Stimulated activated CD8-positive, alpha-beta memory T cell treated with anti-CD3 and anti-CD28 coated beads, Interleukin-7, amount 100 ng/mL, for 48 hours (primary cell): ENCODE measurements at places on chromosomes 13 and 19.

- DNase-seq, result no peak
These were observed 111.8 kb upstream of the EDNRB start for GRCh38 chr13:78030341-78030896.

DNA sequence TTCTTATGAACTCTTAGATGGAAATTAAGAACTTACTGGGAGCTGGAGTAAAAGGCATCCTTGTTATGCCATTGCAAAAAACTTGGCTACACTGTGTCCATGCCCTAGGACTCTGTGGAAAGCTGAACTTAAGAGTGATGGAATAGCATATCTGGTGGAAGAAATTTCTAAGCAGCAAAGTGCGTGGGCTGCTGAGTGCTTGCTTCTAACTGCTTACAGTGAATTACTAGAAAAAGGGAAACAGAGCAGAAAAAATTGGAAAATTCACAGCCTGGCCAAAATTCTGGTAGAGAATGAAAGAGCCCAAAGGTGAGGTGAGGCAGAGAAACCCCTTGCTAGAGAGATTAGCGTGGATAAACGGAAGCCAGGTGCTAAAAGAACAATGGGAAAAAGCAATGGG is 44.3 kb downstream of the ALOX5AP start:
- no peak for DNase-seq

GRCh38 chr13:101265934-101266333 is 150.4 kb downstream of the NALCN start:
- no peak for DNase-seq

DNA sequence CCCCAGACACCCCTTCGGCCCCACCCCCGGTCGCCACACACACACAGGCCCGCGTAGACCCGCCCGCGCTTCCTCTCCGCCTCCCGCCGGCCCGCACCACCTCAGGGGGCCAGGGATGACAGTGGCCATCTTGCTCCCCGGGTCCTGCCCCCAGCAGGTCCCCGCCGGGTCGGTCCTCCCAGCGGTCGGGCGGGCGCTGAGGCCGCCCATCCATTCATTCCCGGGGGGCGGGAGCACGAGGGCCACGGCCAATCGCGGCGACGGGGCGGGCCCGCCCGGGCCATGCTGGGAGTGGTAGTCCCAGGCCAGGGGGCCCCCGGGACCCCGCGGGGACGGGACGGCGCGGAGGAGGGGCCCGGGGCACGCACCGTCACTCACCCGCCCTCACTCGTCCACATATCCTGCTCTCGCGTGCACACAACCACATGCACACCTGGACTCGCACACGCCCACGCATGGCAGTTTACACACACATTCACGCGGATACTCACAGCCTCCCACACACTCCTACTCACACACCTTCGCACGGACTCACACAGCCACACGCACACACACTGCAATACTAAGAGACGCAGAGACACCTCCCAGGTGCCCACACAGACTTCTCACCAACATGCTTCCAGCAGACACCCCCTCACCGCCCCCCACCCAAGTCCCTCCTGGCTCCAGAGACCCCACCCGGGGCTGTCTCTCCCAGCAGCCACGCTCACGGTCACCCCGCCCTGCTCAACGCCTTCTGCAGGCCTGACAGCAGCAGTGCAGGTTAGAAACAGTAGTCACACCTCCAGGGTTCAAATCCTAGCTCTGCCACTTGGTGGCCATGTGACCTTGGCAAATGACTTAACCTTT is at the start of gene DPF1:
TSS of gene DPF1 (minus strand) at position 209 of the 849 bp plus-strand sequence. CDS start at position 129, 80 bp downstream.
- no peak for DNase-seq

DNA sequence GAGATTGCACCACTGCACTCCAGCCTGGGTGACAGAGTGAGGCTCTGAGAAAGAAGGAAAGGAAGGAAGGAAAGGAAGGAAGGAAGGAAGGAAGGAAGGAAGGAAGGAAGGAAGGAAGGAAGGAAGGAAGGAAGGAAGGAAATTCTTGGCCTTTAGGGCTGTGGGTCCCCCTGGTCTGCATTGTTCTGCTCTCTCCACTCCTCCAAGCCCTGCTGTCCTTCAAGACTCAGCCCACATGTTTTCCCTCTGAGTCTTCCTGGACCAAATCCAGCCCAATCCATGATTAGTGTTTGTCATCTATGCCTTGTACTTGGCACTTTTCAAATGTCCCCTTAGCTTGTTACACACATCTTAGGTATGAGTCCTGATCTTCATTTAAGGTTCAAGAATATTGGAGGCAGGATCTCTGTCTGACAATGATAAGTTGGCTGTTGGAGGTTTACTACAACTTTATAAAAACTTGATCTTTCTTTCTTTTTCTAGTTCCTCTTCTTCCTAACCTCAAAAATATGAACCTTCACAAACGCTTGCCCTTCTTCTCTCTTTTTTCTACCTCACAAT is 48.8 kb upstream of the INTS6 start:
- DNase-seq, result no peak

- no peak for DNase-seq
These were observed 608 bp downstream of the CD70 start for GRCh38 chr19:6590258-6590826.

- no peak for DNase-seq
These were observed 34.2 kb downstream of the THSD1 start for GRCh38 chr13:52371736-52372247.

- DNase-seq, result no peak
These were observed 8.7 kb upstream of the CREB3L3 start for GRCh38 chr19:4144666-4145249.

DNA sequence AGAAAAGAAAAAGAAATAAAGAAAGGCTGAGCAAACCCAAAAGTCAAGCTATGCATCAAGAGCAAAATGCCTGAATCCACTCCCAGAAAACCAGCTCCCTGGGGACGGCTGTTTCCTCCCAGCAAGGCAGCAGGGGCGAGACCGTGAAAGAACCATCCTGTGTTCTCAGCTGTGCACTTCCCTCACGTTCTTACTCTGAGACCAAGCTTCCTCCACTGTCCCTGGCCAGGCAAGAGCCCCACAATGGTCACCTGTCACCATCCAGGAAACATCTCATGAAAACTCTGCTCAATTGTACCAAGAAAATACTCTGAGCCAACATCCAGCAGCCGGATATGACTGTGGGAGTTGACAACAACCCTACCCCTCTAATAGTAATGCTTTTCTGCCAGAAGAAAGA is 22.9 kb downstream of the RAB20 start:
- no peak for DNase-seq

DNA sequence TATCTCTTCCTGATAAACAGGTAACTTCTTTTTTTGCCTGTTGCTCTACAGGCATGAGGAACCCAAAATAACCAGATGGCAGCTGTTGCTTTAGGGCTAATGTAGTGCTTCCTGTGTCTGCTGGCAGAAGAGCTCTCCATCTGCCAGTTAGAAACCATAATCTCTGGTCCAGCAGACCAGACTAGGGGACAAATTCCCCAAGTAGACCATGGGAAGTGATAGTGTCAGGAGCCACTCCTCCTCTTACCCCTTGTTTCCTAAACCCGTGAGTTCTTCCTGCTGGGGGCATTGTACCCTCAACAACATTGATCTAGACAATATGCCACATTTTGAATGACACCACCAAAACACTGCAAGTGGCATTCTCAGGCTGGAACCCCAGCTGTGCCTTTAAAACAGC is 135.9 kb downstream of the DLEU7 start:
- no peak for DNase-seq

DNA sequence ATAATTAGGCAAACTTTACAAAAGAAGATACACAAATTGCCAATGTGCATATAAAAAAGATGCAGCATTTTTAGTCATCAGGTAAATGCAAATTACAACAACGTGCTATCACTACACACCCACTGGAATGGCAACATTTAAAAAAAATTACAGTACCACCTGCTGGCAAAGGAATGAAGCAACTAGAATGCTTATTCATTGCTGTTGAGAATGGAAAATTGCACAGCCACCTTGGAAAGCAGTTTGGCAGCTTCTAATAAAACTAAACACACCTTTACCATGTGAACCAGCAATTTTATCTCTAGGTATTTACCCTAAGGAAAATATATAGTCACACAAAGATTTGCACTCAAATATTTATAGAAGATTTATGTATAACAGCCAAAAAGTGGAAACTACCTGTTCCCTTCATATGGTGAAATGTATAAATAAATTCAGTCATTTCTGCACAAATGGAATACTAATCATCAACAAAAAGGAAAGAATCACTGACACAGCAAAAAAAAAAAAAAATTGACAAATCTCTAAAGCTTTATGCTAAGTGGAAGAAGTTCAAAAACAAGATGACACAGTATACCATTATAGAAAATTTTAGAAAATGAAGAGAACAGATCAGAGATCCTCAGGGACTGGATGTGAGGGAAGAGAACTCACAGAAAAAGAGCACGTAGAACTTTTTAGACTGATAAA is 30.3 kb downstream of the OXGR1 start:
- no peak for DNase-seq

GRCh38 chr13:66879988-66880387 is 350.1 kb downstream of the PCDH9 start:
- DNase-seq, result no peak

DNA sequence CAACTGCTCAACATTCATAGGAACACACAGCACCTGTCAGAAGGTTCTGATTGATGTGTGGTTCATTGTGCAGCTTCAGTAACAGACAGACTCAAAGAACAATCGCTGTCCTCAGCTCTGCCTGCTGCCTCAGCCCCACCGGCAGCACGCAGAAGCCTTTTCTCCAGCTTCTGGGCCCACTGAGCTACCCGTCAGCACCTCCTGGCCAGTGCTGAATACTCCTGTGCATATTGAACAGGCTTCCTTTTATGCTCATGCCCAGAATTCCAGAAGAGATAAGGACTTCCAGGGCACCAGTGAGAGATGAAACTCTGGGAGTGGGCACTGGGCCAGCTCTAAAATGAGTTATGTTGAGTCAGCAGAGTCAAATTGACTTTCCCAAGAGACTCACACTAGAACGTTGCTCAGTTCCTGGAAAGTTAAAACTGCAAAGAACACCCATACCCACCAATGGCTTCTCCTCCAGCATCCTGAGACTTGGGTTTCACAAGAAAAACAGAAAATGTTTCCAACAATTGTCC is 119.3 kb downstream of the COL4A1 start:
- no peak for DNase-seq

- no peak for DNase-seq
These were observed 48.7 kb downstream of the ESD start for GRCh38 chr13:46748300-46748699.

DNA sequence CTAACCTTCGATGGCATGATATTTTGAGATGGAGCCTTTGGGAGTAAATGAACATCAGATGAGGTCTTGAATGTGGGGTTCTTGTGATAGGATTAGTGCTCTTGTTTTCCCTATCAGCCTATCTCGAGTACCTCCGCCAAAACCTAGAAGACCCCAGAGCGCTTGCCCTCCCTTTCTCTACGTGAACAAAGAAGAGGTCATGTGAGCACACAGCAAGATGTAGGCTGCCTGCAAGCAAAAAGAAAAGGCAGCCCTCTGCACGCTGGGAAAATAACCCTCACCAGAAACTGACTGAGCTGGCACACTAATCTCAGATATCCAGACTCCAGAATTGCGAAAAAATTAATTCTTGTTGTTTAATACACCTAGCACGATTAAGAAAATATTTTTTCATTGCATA is 799.8 kb upstream of the SLC10A2 start:
- no peak for DNase-seq

DNA sequence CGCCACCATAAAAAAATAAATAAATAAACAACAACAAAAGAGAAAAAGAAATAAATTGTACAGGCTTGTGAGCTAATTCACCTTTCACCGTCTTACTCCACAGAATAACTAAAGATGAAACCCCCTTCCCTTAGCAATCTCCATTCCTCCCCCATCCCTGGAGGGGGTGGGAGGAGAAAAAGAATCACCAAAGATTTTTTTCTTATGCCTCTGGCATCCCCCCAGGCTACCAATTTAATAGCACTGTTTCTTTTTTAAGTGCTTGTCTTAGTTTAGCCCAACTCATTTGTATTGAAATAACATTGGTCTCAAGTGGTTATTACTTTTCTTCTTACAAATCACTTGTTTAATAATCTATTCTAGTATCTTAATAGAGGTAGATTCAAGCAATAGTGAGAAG is 23.9 kb upstream of the KLF5 start:
- DNase-seq, result no peak

GRCh38 chr13:95019886-95020285 is 281.4 kb downstream of the ABCC4 start:
- DNase-seq, result no peak

- no peak for DNase-seq
These were observed 555.4 kb downstream of the KCTD12 start for GRCh38 chr13:76330761-76331160.

GRCh38 chr13:41548031-41548430 is 90.7 kb downstream of the RGCC start:
- DNase-seq, result no peak

DNA sequence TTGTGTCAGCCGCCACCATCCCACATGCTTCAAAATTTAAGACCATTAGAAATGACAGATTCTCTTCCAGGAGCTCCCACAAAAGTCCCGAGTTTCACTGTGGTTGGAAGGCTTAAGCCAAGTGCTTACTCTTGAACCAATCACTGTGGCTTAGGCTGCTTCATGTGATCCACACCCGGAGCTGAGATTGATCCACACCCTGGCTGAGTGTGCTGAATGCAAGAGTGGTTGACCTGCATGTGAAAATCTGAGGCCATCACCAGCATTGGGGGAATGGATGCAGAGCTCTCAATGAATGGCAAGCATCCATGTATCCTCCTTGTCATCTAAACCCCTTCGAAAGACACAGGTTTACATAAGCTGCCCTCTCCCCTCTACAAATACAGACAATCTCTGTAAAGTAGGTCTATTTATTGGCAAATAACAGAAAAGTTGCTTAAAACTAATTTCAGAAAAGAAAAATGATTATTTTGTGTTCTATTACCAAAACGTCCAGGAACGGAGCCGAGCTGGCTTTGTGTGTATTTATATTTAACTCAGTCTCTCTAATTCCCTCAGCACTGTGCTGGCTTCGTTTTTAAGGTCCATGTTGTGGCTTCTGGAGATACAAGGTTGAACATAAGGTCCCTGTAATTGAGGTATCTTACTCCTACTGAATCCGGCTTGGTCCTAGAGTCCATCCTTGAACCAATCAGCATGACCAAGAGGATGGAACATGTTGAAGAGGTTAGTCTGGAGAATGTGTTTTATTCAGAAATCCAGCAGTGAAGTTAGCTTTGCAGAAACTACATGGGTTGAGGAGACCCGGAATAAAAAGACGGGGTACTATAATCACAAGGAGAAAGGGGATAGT is 332.4 kb downstream of the LIG4 start:
- no peak for DNase-seq
